Pancreas (tissue), 10 donors: ENCODE measurements at places on chromosomes 2 and 18. TPM values are rescaled to one million over a fixed set of nuclear protein-coding genes. Genes with fewer than 3 reads are reported as not detected.

Gene ARHGAP15
- 5.2 TPM for total RNA-seq

Gene ABCB6
- total RNA-seq: 7.5 TPM

GRCh38 chr2:222203041-222203440, 95.8 kb downstream of the PAX3 start:
- DNase-seq: no peak

GRCh38 chr2:200416878-200417277, 93.0 kb downstream of the KCTD18 start:
- no peak for DNase-seq
